ENCODE measurements at places on chromosomes 7 and 10.

DNA sequence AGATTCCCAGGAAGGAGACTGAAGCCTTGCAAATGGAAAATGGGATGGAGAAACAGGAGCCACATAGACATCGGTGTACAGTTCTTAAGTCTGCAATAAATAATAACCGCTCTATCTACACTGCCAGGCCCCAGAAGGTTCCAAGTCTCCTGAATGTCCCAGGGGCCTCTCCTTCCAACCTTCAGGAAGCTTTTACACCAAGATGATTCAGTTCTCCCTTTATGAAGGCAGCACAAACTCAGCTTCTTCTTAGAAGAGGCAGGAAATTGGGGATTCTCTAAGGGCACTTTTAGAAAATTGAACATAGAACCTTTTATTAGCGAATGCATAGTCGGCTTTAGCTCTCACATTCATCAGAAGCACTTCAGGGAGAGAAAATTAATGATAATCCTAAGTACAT lies 130.8 kb upstream of the LYZL1 start:
- DNase-seq = no peak

- no peak for DNase-seq
These were observed 152.8 kb downstream of the CUBN start for GRCh38 chr10:16976803-16977202.

DNA sequence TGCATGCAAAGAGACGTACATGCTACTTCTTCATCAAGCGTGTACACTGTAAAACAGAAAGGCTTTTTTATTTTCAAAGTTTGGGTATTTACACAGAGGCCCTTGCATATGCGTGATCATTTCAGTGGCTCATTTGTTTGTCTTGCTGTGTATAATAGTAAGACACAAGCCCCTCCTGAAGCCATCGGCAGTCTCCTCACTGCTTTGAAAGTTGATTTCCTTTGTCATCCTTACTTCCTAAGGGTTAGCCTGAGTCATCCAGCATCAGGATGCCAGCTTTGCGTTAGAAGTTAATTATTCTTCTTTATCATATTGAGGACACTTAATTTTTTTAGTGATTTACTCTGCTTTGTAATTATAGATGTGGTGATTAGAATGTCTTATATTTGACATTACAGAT lies 72.5 kb upstream of the CTBP2 start:
- no peak for DNase-seq

DNA sequence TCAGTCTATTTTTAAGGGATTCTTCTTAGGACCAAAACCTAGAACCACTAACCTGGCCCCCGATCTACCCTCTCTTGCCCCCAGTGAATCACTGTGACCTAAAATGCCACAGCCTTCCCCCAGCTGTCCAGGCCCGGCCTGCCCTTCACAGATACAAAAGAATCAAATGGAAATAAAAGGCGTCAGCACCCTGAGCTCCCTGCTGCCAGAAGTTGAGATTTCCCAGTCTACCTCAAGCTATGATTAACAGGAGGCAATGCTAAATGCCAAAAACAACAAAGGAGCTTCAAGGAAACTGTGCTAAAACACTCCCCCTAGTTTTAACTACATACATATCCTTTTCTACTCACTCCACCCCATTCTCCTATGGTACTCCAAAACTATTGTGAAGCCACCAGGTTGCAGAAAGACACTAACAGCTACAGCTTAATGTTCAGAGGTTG lies 67.8 kb downstream of the GSAP start:
- DNase-seq = no peak

GRCh38 chr7:73699370-73700068 lies 16.1 kb downstream of the BUD23 start:
- no peak for DNase-seq

- DNase-seq = no peak
These were observed 25.2 kb upstream of the APBB1IP start for GRCh38 chr10:26412932-26413331.

DNA sequence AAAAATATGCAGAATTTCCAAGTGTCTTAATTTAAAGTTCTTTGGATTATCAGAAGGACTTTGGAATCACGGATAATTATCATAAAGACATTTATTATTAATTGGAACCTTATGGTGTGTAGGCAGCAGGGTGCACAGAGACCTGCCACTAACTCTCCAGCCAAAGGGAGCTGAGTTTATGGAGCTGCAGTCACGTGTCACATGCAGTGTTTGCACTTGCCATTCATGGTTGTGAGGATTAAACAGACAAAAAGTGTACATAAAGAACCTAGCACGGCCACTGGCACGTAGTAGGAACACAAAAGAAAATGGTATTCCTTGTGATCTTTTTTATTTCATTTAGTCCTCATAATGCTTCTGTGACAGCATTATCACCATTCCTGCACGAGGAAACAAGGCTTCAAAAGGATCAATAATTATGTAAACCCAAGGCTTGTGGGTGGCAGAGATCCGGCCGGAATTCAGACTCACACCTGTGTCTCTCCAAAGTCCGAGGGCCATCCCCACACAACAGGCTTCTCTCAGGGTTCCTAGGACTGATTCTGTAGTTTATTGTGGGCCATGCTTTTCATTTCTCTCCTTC lies 143.9 kb upstream of the STK17A start:
- no peak for DNase-seq

GRCh38 chr10:21516242-21517131 lies 9.0 kb downstream of the SKIDA1 start:
- peak; percentile 67 for DNase-seq

GRCh38 chr10:124238367-124238766 lies 145.0 kb upstream of the CHST15 start:
- no peak for DNase-seq

GRCh38 chr7:68964060-68964459 lies 634.2 kb upstream of the AUTS2 start:
- no peak for DNase-seq

DNA sequence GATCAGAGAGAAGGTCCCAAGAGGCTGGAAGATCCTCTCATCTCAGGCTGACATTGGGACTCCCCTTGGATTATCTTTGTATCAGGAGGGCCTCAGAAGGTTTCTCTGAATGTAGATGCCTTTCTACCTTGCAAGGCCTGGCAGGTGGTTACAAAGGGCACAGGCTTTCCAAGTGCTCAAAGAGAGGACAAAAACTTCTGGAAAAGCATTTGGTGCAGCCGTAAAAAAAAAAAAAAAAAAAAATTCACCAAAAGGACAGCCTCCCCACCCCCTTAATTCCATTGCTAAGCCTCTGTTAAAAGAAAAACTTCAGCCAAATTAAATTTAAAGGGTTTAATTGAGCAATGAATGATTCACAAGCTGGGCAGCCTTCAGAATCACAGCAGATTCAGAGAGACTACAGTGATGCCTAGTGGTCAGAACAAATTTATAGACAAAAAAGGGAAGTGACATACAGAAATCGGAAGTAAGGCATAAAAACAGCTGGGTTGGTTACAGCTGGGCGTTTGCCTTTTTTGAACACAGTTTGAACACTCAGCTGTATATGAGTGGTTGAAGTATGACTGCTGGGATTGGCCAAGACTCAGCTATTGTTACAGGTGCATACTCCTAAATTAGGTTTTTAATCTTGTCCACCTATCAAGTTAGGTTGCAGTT lies 42.5 kb upstream of the LRGUK start:
- no peak for DNase-seq
